ENCODE measurements at places on chromosomes 2 and 18. TPM values are rescaled to one million over a fixed set of nuclear protein-coding genes. Genes with fewer than 3 reads are reported as not detected.
A peak's percentile ranks its signal among the peaks of the same experiment; 100 is the strongest.

HJURP gene
- total RNA-seq, result 35.0 TPM

CPS1 gene
- 1.2 TPM for total RNA-seq

GFPT1 gene
- total RNA-seq, result 122 TPM

CYP27C1 gene
- total RNA-seq, result 0.11 TPM

DAW1 gene
- total RNA-seq, result 5.4 TPM

SERPINB2 gene
- not detected for total RNA-seq

COL3A1 gene
- total RNA-seq, result 29.2 TPM

ZAP70 gene
- total RNA-seq, result 0.82 TPM

IRS1 gene
- total RNA-seq, result 27.9 TPM

DNA sequence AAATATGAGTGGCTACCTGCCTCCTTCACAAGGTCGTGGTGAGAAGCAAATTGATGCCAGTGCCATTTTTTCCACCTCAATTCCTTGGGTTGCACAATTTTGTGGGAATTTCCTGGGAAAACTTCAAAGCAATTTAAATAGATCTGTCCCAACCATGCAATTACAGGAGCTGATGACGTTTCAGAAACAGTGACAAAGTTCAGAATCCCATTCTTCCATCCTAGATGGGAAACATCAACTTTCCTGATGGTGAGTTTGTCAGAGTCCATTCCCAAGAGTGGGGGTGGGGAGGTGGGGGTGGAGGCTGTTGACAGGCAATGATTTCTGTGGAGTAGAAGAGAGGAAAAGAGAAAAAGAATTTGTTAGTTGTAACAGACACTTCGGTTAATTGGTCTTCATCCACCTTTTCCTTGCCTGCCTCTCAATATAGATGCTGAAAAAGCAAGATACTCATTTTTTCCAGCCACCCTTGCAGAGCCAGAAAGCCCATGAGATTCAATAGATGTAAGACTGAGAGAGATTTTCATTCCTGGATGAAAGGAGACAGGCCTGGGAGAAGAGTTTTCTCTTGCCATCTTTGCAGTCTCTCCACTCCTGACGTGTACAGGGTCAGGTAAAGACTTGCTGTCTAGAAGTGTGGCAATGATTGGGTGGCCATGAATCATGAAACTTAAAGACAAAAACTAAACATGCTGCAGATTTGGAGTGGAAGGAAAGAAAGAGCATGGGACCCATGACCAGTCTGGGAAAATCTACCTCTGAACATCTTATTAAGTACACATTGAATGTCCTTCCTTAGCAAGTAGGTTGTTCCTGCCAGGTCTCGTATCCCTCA lies 47.3 kb downstream of the SOCS6 start:
- H3K36me3 ChIP-seq, result peaks cover 4% of the 10 kb centered on the region
- H3K4me1 ChIP-seq, result peaks cover 20% of the 10 kb centered on the region
- DNase-seq, result no peak
- H3K4me3 ChIP-seq, result no peak overlapping the region
- no peak overlapping the region for H3K27ac ChIP-seq
- H3K27me3 ChIP-seq, result no peaks in the 10 kb centered on the region

GRCh38 chr2:161870401-161870930 lies 203.5 kb downstream of the DPP4 start:
- no peak overlapping the region for H3K4me3 ChIP-seq
- H3K36me3 ChIP-seq, result no peaks in the 10 kb centered on the region
- no peaks in the 10 kb centered on the region for H3K27me3 ChIP-seq

DNA sequence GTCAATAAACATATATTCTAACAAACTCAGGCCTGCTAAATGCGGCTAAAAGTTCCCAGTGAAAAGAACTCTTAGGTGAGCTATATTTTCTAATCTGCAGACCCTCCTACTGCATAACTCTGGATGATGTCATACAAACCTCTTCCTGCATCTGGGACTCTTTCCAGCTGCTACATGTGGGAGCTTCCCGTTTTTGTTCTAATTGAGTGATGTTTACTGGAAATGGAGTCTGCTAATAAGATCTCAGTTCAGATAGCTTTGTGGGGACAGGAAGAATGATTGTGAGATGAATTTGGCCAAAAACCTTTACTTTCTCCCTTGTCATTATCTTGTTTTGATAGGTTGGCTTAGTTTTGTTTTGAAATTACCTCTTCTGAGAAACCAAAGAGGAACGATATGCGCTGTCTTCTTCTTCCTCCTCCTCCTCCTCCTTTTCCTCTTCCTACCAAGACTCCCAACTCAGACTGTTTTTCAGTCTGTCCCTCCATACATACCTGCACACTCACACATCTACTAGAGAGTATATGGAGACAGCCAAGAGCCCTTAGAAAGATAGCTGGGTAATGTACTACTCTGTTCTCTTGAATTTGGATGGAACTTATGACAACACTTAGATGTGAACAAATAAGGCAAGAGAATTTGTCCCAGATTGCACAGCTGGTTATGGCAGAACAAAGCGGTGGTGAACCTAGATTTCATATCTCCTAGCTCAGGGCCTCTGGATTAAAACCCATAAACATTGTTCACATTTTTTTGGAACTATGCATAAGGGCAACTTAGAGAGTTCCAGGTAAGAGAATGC lies 39.8 kb upstream of the AAK1 start:
- no peak overlapping the region for H3K4me3 ChIP-seq
- H3K27me3 ChIP-seq, result no peaks in the 10 kb centered on the region
- no peaks in the 10 kb centered on the region for H3K36me3 ChIP-seq
- H3K27ac ChIP-seq, result peak overlapping the region; percentile 47
- peaks cover 37% of the 10 kb centered on the region for H3K4me1 ChIP-seq

GRCh38 chr2:40227210-40227609 lies 224.7 kb downstream of the SLC8A1 start:
- H3K27ac ChIP-seq, result no peak overlapping the region
- no peak for DNase-seq
- H3K27me3 ChIP-seq, result no peaks in the 10 kb centered on the region
- H3K4me3 ChIP-seq, result no peak overlapping the region

GRCh38 chr18:6207116-6207515 lies 207.6 kb downstream of the L3MBTL4 start:
- H3K4me3 ChIP-seq, result no peak overlapping the region
- H3K36me3 ChIP-seq, result no peaks in the 10 kb centered on the region
- no peaks in the 10 kb centered on the region for H3K4me1 ChIP-seq
- H3K27ac ChIP-seq, result no peak overlapping the region
- H3K27me3 ChIP-seq, result no peaks in the 10 kb centered on the region

DNA sequence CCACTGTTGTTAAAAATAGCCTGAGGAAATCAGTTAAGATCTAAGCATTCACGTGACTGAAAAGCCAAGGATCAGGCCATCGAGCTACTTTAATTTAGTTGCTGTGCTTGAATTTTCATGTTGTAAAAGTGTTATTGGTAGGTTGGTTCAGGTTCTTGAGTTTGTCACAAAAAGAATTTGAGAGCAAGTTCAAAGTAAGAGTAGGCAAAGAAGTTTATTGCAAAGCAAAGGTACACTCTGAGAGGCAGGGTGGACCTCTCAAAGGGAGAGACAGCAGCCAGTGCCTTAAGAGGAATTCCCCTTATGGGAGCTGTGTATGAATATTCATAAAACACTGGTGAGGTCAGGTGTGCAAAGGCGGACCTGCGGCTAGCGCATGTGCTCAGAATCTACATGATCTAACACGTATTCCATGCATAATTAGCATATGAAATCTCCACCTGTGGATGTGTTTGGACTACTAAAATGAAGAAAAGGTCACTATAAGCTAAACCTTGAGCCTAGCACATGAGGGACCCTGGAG lies 236.5 kb downstream of the NDUFA10 start:
- no peaks in the 10 kb centered on the region for H3K4me1 ChIP-seq
- no peak for DNase-seq
- H3K27me3 ChIP-seq, result no peaks in the 10 kb centered on the region

- no peak for DNase-seq
- H3K27me3 ChIP-seq, result no peaks in the 10 kb centered on the region
- no peaks in the 10 kb centered on the region for H3K36me3 ChIP-seq
These were observed 421.4 kb upstream of the RGPD4 start for GRCh38 chr2:107405261-107405660.

- peak overlapping the region; percentile 23 for H3K4me3 ChIP-seq
- H3K27ac ChIP-seq, result peak overlapping the region; percentile 37
- peak; percentile 87 for DNase-seq
- H3K4me1 ChIP-seq, result peaks cover 11% of the 10 kb centered on the region
- no peaks in the 10 kb centered on the region for H3K27me3 ChIP-seq
These were observed 265.2 kb downstream of the CCDC85A start for GRCh38 chr2:56449002-56449431.

DNA sequence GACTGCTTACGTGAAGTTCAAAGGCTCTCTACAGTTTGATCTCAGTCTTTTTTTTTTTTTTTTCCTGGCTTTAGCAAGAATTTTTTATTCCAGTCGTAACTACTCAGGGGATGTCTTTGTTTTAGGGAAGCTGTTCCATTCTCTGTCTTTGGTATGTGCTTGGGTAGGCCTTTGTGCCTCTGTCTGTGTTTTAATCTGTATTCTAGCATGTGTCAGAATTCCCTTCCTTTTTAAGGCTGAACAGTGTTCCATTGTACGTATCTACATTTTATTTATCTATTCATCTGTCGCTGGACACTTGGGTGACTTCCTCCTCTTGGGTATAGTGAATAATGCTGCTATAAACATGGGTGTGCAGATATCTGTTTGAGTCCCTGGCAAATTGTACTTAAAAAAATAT lies 42.6 kb downstream of the MYO1B start:
- no peaks in the 10 kb centered on the region for H3K27me3 ChIP-seq
- no peaks in the 10 kb centered on the region for H3K36me3 ChIP-seq
- no peak overlapping the region for H3K4me3 ChIP-seq
- DNase-seq, result no peak
- no peak overlapping the region for H3K27ac ChIP-seq

DNA sequence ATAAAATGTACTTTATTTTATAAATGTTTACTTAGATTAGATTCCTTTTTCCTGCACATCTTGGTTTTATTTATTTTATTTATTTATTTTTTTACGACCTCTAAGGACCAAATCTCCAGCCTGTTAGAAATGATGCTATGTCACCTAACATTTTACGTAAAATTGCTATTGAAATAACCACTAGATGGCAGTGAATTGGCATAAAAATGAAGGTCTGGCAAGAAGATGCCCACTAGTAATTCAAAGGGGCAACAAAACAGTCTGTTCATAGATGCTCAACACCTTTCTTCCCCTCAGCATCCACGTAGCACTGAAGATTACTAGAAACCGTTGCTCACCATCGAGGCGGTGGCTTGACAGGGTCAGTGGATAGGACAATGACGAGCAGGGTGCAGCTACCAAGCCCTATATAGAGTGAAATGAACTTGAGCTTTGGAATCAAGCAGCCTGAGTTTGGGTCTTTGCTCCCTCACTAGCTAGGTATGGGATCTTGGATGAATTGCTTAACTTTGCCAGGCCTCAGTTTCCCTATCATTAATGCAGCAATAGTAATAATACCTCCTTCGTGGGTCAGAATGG lies 128.7 kb upstream of the L3MBTL4 start:
- H3K4me1 ChIP-seq, result peaks cover 7% of the 10 kb centered on the region
- no peaks in the 10 kb centered on the region for H3K36me3 ChIP-seq
- no peak overlapping the region for H3K27ac ChIP-seq
- H3K4me3 ChIP-seq, result no peak overlapping the region

- no peaks in the 10 kb centered on the region for H3K27me3 ChIP-seq
- H3K36me3 ChIP-seq, result peaks cover 2% of the 10 kb centered on the region
- H3K27ac ChIP-seq, result no peak overlapping the region
- H3K4me1 ChIP-seq, result no peaks in the 10 kb centered on the region
- DNase-seq, result no peak
These were observed 18.5 kb upstream of the FAM171B start for GRCh38 chr2:186675380-186675779.

DNA sequence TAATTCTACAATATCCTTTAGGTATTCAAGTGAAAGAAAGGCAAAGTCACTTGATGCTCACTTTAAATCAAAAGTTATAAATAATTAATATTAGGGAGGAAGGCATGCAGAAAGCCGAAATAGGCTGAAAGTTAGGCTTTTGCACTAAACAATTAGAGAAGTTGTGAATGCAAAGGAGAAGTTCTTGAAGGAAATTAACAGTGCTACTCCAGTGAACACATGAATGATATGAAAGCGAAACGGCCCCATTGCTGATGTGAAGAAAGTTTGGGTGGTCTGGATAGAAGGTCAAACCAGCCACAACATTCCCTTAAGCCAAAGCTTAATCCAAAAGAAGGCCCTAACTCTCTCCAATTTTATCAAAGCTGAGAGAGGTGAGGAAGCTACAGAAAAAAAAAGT lies 103.1 kb upstream of the CXCR4 start:
- H3K27me3 ChIP-seq, result no peaks in the 10 kb centered on the region
- no peaks in the 10 kb centered on the region for H3K4me1 ChIP-seq
- DNase-seq, result no peak
- H3K27ac ChIP-seq, result no peak overlapping the region
- no peaks in the 10 kb centered on the region for H3K36me3 ChIP-seq

- H3K4me1 ChIP-seq, result 0 out of 2 replicates have a peak, but pooled peaks cover 4% of the 10 kb centered on the region
- 0 out of 2 replicates have a peak, but pooled peaks cover 2% of the 10 kb centered on the region for H3K36me3 ChIP-seq
- H3K4me3 ChIP-seq, result no peak overlapping the region
- no peak overlapping the region for H3K27ac ChIP-seq
- DNase-seq, result no peak
- no peaks in the 10 kb centered on the region for H3K27me3 ChIP-seq
These were observed 33.6 kb upstream of the BIN1 start for GRCh38 chr2:127140538-127140937.

- H3K4me1 ChIP-seq, result peaks cover 26% of the 10 kb centered on the region
- no peak overlapping the region for H3K4me3 ChIP-seq
- H3K27ac ChIP-seq, result no peak overlapping the region
- H3K36me3 ChIP-seq, result no peaks in the 10 kb centered on the region
These were observed 565.9 kb upstream of the ID2 start for GRCh38 chr2:8115966-8116365.

DNA sequence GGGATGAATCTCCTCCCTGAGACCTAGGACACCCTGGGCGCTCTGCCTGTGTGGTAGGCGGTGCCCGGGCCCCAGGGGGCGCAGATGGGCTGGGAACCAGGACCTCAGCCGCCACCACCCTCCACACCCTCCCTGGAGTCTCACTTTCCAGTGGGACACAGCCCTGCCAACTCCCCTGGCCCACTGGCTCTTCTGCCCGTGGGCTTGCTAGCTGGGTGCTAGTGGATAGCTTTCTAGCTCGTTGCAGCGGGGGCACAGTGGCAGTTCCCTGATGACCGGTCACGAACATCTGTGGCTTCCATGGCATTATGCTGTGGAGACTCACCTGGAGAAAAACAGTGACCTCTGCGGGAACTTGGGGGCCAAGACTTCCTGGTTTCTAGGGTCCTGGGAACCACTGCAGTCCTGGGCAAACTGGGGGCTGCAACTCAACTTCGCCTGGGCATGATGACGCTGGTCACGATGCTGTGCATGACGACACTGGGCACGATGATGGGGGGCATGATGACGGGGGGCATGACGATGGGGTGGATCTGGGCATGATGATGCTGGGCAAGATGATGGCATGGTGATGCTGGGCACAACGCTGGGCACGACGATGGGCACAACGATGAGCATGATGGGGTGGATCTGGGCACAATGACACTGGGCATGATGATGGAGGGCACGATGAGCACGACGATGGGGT lies 31.0 kb upstream of the ALLC start:
- H3K4me1 ChIP-seq, result no peaks in the 10 kb centered on the region
- H3K4me3 ChIP-seq, result no peak overlapping the region
- H3K27ac ChIP-seq, result no peak overlapping the region

- no peaks in the 10 kb centered on the region for H3K36me3 ChIP-seq
- no peak for DNase-seq
- no peaks in the 10 kb centered on the region for H3K4me1 ChIP-seq
These were observed 167.1 kb downstream of the RPRM start for GRCh38 chr2:153311432-153311831.
